Stimulated activated CD8-positive, alpha-beta memory T cell treated with anti-CD3 and anti-CD28 coated beads, Interleukin-15, amount 100 ng/mL, for 24 hours (primary cell): ENCODE measurements at places on chromosomes 2 and 18.

DNA sequence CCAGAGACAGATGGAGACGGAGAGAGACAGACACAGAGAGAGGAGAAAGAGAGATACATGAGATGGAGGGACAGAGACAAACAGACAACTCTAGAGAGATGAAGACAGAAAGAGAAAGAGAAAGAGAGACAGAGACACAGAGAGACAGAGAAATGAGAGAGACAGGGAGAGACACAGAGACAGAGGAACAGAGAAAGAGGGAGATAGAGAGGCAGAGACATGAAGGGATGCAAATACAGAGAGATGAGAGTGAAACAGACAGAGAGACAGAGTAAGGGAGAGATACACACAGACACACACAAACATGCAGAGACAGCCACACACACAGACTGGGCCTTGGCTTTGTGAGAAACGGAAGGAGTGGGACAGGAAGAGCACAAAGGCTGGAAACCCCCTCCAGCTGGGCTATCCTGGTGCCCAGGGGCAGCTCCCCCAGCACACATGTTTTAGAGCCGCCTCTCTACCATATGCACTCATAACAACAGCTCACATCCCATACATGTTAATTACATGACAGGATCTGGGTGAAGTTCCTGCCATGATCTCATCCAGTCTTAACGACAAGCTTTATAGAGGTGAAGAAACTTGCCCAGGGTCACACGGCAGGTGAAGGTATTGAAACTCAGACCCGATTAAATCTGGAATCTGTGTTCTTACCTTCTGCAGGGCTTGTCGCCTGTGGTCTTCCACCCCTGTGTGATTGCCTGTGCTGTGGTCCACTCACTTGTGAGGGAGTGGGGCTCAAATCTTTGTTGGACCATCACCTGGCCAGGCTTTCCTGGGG is 32.4 kb downstream of the IL18R1 start:
- DNase-seq: no peak

GRCh38 chr2:230267556-230267955 is 42.0 kb downstream of the SP140 start:
- DNase-seq: no peak

GRCh38 chr2:136246086-136246669 is 128.2 kb upstream of the CXCR4 start:
- no peak for DNase-seq

DNA sequence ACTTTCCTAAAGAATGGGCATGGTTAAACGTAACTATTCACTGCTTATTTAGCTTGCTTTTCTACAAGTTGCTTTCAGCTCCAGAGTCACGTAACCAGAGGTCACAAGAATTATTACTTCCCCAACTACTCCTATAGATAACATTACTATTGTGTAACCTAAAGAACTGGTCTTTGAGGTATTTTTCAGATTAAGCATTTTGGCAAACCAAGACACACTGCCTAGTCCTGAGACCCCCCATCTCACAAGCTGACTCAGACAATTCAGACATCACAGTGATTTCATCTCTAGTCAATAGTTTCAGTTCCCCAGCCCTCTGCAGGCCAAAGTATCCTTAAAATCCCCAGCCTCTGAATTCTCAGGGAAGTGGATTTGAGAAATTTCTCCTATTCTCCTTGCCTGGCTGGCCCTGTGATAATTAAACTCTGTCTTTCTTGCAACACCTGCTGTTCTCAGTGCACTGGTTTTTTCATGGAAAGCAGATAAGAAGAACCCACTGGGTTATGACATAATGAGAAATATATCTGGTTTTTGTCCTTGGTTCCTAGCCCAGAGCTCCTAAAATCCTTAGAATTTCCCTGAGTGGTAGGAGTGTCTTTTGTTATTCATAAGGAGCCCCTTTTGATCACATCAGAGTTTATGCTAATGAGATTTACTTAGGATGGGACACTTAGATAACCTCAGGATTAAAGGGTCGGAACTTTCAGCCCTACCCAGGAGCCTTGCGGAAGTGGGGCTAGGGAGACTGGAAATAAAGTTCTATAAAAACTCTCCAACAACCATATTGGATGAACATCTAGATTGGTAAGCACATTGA is 1310.8 kb upstream of the CHAC2 start:
- no peak for DNase-seq

DNA sequence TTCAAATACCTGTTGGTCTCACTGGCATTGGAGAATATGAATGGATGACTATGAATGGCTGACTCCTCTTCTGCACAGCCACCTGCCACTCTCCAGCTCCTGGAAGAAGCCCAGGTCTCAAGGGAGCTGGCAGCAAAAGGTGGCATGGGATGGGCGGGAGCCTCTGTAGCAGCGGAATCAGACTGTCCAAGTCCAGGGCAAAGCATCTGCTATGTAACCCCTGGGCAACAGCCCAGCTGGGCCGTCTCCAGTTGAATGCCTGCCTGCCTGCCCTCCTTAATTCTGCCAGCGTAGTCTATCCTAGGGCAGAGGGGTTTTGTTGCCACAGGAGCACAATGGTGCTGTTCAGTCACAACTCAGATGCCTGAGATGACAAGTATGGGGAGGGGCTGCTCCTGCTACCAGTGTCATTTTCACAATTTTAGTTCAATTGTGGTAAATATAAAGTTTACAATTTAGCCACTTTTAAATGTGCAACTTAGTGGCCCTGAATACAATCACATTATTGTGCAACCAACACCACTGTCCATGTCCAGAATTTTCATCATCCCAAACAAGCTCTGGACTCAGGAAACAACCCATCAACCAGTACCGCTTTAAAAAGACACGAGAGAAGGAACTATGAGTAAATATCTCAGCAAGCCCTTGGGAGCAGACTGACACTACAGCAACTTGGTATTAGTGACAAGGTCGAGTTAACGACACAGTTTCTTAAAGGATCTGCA is 115.2 kb downstream of the MYO5B start:
- DNase-seq: no peak
